Cardiac atrium fibroblast (primary cell): ENCODE measurements at places on chromosomes 1 and 21. TPM values are rescaled to one million over a fixed set of nuclear protein-coding genes. Genes with fewer than 3 reads are reported as not detected.

Gene OR2T35
- not detected in 2 replicates for total RNA-seq

Gene TAL1
- 0.16 and 0.36 TPM in 2 replicates for total RNA-seq

Gene CD1D
- total RNA-seq = 9.7 and 11.0 TPM in 2 replicates

Gene SETDB1
- 17.7 and 26.5 TPM in 2 replicates for total RNA-seq

Gene NT5C1A
- total RNA-seq = not detected in 2 replicates

Gene ANKRD45
- total RNA-seq = not detected in 2 replicates

Gene CD52
- total RNA-seq = not detected in 2 replicates

Gene DYRK1A
- 25.5 and 34.0 TPM in 2 replicates for total RNA-seq

Gene SPRR3
- total RNA-seq = not detected in 2 replicates

Gene GABPA
- 13.4 and 19.8 TPM in 2 replicates for total RNA-seq

Gene FCN3
- total RNA-seq = 0.49 TPM in 1 of 2 replicates, not detected in the other

Gene TMEM51
- total RNA-seq = 1.1 and 3.7 TPM in 2 replicates

Gene CACNA1S
- not detected in 2 replicates for total RNA-seq

Gene CSF1
- 53.4 and 87.2 TPM in 2 replicates for total RNA-seq

Gene PTPRF
- 48.9 and 58.5 TPM in 2 replicates for total RNA-seq

Gene LCE1F
- not detected in 2 replicates for total RNA-seq

Gene FABP3
- 2.2 and 9.6 TPM in 2 replicates for total RNA-seq

Gene NOC2L
- total RNA-seq = 66.1 and 68.4 TPM in 2 replicates

Gene TAS1R1
- not detected in 2 replicates for total RNA-seq
